ENCODE measurements at places on chromosomes 12 and 14.

GRCh38 chr12:12214201-12214600 is 52.6 kb downstream of the LRP6 start:
- DNase-seq: no peak

GRCh38 chr12:130288206-130288605 is 49.5 kb upstream of the PIWIL1 start:
- DNase-seq: no peak

DNA sequence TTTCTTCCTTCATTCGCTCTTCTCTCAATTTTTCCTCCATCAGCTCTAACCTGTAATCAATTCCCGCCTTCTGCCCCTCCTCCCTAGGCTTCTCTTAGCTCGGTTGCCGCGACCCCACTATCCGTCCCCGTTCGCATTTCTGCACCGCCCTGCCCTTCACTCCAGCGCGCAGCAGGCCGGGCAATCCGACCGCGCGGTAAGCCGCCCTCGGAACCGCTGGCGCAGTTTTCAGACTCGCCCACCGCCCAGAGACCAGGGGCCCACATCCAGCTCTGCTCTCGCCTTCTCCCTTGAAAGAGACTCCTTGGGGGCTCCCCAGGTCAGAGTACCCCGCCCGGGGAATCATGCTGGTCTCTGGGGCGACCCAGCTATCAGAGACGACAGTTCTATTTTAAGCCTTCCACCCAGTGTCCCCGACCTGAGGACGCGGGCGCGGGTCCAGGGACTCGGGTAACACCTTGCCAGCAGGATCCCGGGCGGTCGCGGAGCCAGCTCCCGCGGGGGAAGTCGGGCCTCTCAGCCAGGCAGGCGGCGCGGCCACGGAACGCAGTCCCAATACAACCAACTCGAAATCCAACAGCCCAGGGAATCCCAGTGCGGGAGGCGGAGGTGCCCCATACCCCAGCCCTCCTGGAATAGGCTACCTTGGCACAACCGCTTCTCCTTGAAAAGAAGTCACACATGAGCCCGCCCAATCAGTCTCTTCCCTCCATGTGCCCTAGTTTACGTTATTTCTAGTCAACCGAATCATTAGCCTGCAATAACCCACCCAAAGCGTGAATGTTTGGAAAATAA is 5.7 kb upstream of the SLC38A4 start:
- no peak for DNase-seq

DNA sequence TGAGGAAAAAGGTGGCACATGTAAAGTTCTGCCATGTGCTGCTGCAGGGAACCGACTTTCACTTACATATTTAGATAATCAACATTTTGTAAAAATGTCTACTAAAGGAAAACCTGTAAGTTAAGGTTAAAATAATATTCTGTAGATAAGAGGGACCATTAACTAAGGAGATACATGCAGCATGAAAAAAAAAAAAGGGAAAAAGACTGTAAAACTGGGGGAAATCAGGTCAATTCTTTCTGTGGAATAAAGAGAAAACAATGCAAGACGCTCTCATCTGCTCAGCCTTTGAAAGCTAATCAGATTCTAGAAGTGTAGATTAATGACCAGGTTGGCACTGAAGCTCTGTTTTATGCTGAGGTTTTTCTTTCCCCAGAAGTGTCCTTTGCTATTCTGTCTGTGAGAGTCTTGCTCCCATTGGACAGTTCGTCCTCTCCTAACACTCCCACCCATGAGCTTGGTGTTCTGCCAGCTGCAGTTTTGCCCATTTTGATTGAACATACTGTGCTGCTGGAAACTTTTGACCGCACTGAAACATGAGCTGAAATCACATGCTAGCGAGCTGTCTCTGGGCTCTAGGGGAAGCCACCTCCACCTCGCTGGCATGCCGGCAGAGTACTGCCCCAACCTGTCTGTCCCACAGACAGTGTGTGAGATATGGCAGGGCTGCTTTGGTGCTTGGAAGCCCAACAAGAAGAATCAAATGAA is 39.7 kb downstream of the PPTC7 start:
- DNase-seq: no peak

- DNase-seq: peak; percentile 5
Observed at GRCh38 chr12:13368971-13369370, 172.4 kb downstream of the EMP1 start.

GRCh38 chr12:109600481-109600880 is 26.9 kb downstream of the MVK start:
- peak; percentile 9 for DNase-seq

GRCh38 chr12:62106547-62107185 is 153.5 kb upstream of the USP15 start:
- DNase-seq: no peak

DNA sequence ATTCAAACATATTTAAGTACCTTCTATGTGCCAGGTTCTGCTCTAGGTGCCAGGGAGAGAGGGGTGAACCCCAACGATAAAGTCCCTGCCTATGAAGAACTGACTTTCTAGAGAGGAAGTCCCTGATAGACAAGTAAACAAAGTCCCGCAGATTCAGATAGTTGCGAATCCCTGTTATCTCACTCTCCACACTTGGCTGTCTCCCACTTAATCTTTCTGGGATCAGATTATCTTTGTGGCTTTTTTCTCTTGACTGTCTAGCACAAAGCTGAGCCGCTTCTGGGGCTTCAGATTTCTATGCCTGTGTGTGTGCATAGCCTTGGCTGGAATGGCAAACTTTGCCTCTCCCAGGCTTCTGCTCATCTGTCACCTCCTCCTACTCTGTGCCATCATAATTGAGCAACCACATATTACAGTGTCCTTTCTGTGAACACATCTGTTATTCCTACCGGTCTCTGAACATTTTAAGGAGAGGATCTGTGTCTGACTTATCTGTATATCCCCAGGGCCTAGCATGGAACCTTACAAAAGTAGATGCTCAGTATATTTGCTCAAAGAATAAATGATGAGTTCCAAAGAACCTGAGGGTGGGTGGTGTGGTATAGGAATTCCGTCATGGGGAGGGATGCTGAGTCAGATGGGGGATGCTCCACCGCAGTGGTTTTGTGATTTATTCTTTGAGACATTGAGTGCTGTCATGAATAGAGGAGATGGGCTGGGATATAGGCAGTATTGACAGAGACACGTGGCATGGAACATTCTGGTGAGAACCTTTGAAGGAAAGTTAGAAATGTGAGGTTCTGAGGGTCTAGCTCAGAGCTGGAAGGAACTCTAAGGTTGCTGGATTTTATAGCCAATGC is 28.5 kb downstream of the RGS6 start:
- no peak for DNase-seq

DNA sequence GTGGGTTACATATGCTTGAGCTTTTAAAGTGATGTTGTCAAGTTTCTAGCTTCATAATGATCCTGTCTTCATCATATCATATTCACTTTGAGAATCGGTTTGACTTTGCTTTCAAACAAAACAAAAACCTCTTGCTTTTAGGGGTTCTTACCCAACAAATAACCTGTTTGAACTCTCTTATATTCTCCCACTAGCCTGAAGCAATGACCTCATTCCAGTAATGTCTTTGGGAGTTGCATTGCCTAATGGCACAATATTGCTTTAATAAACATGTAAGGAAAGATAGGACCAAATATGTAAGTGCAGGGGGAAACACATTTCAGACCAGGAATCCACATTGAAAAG is 27.7 kb downstream of the WBP11 start:
- no peak for DNase-seq

DNA sequence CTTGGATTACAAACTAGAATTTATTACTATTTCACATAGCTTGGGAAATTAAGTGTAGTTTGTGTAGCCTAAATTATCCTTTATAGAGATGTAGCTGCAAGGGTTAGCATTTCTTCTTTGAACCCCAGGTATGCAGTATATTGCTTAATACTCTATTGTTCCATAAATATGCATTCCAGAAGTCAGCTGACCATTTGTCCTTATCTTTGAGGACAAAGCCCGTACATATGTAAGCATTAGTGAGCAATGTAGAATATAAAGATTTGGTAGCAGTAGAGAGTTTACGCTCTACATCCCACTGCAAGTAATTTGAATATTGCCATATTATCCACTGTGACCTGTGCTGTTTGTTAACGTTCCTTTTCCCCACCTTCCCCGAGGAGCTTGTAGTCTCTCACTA is 26.9 kb downstream of the PPM1A start:
- no peak for DNase-seq

DNA sequence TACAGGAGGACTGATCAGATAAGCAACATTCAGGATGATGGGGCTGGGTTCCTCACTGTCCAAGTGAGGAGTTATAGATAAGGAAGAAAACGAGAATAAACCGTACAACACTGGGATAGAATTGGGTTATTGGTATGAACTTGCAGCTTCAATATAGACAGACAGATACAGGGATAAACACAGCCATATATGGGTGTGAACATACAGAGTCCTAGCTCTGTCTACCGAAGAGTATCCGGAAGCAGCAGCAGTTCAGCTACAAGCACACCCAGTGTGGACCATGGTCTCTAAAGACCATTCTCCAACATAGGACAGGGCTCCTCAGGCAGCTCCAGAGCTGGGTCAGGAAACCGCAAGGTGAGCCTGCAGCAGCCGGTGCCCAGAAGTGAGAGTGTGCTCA is 40.8 kb downstream of the CDC42BPB start:
- DNase-seq: no peak

DNA sequence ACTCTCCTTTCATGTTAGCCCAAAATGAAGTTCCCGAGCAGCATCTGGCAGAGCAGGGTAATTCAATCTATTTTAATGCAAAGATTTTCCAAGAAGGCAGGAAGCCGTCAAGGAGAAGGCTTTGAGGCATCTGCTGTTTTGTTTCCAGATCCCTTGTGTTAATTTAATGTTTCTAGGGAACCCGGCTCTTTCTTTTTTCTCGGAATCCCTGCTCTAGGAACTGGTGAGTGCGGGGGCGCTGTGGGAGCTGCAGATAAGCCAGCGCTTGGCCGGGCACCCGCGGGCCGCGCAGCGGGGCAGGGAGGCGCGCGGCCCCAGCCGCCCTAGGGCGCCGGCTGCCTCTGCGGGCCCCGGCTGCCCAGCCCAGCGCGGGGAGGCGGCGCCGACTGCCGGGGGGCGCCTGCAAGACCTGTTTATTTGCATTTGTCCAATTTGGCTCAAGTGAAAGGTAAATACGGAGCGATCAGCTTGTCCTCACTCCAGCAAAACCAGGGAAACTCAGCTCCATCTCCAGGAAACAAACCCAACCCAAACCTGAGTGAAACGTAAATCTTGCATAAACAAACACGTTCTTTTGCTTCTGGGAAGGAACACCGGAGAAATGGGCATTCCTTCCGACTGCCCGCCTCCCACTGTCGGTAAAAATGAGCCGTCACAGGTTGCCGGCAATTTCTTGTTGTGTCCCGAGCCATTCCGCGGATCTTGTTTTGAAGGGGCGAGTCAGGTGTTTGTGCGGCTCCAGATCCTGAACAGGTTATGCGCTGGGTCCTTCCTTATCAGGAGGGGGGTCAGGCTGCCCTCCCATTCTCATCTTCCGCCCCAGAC is 65.1 kb downstream of the CRADD start:
- DNase-seq: peak; percentile 83

DNA sequence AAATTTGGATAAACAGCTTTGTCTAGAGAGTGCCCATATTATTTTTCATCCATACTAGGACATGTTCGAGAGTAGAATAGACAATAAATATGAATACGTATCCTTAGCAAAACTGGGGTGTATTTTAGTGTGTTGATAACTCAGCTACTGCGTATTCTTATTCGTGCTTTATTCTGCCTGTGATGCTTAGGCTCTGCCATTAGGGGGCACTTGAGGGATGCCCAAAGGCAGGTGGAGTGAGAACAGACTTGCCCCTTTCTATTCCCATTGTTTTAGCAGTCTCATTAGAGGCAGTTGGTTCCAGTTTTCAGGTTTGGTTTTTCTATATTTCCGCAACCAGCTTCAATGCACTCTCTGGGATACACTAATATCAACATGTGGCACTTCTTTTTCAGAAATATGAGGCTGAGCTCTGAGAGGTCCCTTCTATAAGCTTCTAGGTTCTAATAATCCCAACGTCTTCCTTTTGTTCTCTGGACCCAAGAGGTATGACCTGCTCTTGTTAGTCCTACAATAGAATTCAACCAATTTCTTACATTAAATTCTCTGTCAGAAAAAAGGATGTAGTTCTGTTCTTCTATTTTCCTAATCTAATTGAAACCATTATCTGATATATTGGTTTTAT is 985.7 kb upstream of the FBXO33 start:
- peak; percentile 55 for DNase-seq

- DNase-seq: no peak
Observed at GRCh38 chr12:89880690-89881350, 172.2 kb upstream of the ATP2B1 start.

DNA sequence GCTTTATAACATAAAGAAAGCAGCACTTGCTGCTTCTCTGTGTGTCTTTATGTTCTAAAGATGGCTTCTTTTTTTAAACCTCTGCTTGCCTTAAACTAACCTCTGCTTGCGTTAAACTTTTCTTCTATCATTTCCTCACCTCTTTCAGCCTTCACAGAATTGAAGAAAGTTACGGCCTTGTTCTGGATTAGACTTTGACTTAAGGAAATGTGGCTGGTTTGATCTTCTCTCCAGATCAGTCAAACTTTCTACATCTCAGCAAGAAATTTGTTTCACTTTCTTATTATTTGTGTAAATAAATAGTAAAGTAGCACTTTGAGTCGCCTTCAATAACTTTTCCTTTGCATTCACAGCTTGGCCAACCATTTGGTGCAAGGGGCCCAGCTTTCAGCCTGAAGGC is 64.2 kb downstream of the CMAS start:
- DNase-seq: no peak

DNA sequence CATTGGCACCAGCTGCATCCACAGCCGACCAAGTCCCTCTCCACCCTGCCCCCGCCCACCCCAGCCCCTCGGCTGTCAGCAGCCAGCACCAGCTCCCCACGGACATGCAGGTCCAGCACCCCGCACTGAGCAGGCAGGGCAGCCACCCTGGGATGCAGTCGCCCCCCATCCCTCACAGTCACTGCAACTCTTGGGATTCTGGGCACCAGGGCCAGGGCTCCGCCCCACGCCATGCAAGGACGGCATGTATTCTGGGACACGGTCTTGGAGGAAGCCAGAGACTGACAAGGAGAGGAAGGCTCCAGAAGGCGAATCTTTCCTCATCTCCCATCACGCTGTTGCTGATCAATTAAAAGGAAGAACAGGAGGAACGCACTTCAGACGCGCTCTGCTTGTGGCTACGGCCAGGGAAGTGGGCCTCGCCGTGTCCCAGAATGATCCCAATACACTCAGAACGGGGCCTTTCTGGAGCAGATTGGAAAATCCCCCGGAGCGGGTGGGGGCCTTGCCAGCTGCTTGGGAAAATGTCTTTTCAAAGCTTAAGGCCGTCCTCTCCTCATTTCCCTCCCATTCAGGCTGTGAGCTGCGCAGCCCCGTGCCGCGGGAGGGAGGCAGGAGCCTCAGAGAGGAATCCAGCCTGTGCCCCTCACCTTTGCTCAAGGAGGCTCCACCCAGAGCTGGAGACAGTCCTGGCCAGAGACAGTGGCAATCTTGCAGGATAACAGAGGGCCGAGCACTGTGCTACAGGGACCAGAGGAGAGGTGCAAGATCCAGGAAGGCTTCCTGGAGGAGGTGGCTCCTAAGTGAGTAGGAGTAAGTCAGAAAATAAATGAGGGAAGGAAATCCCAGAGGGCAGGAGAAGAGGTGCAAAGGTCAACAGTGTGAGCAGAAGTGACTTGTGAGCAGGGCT is 54.1 kb upstream of the DIO3 start:
- DNase-seq: no peak

All from NCI-H146 (cell line).